ENCODE measurements at places on chromosomes 7 and 10. TPM values are rescaled to one million over a fixed set of nuclear protein-coding genes. Genes with fewer than 3 reads are reported as not detected.

Gene SPDYE2B
- not detected for polyA plus RNA-seq

Gene DPYSL4
- not detected for polyA plus RNA-seq

DNA sequence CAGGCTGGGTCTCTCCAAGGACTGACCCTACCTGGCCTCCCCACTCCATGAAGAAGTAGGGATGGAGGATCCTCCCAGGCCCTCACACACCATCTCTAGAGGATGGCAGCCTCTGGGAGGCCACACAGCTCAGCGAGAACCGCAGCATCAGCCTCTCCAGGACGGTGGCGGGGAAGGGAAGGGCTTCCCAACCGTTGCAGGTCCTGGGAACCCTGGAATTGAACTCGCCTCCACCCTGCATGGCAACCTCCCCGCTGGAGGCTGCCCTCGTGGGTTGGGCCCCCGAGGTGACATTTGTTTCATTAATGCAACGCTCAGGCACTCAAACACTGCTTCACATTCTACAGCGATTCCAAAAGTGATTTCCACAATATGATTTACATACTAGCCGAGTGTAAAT is 58.5 kb downstream of the EBF3 start:
- no peak for DNase-seq

- DNase-seq: peak; percentile 70
Observed at GRCh38 chr10:1050554-1050953, 1.6 kb upstream of the IDI1 start.

DNA sequence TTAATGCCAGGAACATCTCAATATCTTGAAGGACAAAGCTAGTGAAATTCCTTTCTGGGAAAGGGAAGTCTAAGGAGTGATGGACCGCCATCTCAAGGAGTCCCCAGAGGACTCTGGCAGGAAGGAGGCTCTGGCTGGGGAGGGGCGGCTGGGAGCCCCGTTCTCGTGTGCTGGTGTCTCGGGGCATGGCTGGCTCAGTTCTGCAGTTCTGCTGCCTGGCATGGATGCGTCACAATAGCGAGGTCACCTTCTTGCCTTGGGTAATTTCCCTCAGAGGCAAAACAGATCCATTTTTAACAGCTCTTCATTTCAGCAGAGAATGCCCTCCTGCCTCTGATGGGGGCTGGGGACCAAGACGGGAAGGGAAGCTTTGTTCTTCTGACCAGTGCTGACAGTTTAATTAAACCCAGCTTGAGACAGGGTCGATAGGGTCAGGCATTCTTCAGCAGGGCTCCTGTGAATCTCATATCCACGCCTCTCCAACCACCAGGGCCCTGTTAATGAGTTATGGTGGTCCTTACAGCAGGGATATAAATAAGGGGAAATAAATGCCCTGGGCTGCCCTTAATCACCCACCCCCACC is 35.7 kb downstream of the SLIT1 start:
- DNase-seq: no peak

Data from CD4-positive, CD25-positive, alpha-beta regulatory T cell (primary cell).